ENCODE measurements at places on chromosomes 5 and 9.

GRCh38 chr9:72309364-72310133 lies 55.5 kb downstream of the ZFAND5 start:
- DNase-seq, result no peak

- DNase-seq, result no peak
Observed at GRCh38 chr9:127566351-127567001, 45.6 kb upstream of the STXBP1 start.

- no peak for DNase-seq
Observed at GRCh38 chr9:134252084-134252830, 74.0 kb upstream of the RXRA start.

DNA sequence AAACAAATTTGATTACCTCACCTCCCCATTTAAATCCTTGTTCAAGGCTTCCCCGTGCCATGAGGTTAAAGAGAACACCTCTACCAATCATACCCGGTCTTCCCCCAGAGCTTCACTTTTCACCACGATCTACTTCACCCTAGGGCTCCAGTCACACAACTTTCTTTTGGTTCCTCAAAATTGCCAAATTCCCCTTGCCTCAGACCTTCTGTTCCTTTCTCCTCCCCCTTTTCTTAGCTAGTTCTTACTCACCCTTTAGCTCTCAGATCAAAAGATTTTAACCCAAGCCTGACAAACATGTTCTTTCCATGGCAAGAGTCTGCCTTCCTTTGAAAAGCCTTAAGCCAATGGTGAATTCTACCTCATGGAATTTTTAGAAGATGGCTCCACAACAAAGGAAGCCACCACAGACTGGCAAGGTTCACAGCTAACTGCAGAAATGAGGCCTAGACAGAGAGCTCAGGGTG lies 56.7 kb downstream of the MAPKAP1 start:
- DNase-seq, result peak; percentile 59

GRCh38 chr5:31574772-31575171 lies 42.7 kb downstream of the C5orf22 start:
- no peak for DNase-seq

DNA sequence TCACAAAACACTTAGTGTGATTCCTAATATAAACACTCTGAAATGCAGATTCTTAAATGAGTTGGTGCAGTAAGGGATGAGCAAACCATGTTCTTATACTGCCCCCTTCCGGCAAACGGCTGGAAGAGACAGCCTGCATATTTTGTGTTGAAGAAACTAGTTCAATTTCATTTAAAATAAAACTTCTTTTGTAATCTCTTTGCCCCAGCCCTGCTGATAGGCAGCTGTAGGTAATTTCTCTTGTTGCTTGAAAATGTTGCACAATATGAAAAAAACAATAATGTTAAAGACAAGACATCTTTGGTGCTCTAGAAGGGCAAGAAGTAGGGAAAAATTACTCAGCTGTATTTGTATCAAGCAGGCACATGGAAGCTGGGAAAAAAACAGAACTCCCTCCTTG lies 89.7 kb upstream of the CCNG1 start:
- peak; percentile 70 for DNase-seq

DNA sequence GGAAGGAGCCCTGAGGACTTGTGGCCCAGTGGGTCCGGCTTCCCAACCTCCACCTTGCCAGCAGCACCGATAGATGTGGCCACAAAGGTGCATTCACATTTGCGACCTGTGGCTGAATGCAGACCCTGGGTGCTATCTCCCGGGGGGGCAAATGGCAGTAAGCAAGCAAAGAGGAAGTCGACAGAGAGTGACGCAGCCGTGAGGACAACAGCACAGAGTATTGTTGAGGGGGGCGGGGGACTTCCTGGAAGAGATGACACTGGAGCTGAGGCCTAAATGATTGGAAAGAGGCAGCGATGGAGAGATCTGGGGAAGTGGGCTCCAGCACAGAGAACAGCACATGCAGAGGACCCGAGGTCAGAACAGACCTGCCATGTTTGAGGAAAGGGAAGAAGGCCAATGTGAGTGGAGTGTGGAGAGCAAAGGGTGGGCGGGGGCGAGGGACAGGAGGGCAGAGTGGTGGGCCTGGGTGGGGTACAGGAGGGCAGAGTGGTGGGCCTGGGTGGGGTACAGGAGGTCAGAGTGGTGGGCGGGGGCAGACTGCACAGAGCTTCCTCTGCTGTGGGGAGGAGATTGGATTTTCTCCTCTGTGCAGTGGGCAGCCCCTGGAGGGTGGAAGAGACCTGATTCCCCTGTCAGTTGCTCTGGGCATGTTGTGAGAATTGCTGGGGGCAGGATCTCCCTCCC lies 42.6 kb downstream of the ADAMTS2 start:
- DNase-seq, result no peak

DNA sequence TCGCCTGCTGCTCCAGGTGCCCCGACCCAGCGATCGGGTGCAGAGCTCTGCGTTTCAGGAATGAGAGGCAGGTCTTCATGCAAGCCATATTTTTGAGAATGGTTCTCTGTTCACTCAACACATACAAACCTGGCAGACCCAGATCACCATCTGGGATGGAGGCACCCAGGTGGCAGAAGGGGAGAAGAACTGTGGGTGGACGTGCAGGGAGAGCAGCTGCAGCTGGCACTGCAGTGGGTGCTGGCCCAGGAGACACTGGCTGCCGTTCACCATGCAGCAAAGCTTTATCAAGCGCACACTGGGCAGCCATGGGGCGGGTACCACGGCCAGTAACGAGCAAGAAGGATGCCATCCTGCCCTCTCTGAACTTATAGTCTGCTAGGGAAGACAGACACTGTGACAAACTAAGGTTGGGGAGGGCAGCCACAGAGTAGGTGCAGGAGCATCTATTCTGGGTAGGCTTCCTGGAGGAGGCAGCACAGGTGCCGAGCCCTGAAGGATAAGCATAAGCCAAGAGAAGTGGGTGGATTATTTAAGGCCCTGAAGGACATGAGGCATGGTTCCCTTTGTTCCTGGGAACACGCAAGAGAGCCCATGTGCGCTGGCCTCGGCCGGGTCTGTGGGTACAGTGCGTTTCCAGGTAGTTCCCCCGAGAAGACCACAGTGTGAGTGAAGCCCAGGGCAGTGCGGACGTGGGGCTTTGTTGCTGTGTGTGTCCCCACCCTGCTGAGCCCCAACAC lies 46.2 kb upstream of the FCN2 start:
- DNase-seq, result no peak

DNA sequence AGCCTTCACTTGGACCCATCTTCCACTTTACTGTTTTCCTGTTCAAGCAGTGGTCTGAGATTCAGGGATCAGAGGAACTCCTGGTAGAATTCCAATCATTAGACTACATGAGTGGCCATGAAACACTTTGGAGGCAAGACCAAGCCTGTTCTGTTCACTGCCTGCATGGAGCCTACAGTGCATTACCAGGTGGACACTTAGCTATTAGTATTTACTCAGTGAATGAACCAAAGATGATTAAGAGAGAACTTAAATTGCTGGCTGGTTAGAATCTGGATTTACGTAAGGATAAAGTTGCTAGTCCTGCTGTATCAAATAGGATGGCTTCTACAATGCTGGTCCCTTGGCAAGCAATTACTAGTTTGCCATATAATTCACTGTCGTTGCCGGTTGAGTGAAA lies 245.5 kb downstream of the ARRDC3 start:
- no peak for DNase-seq

- no peak for DNase-seq
Observed at GRCh38 chr5:83256091-83256780, 178.9 kb downstream of the XRCC4 start.

GRCh38 chr5:53037141-53037859 lies 48.1 kb downstream of the ITGA2 start:
- DNase-seq, result no peak

GRCh38 chr5:157271740-157272271 lies 5.9 kb downstream of the CYFIP2 start:
- DNase-seq, result peak; percentile 69

GRCh38 chr9:84990416-84990815 lies 320.9 kb downstream of the NTRK2 start:
- no peak for DNase-seq

- no peak for DNase-seq
Observed at GRCh38 chr5:54484219-54484894, 28.9 kb downstream of the HSPB3 start.

DNA sequence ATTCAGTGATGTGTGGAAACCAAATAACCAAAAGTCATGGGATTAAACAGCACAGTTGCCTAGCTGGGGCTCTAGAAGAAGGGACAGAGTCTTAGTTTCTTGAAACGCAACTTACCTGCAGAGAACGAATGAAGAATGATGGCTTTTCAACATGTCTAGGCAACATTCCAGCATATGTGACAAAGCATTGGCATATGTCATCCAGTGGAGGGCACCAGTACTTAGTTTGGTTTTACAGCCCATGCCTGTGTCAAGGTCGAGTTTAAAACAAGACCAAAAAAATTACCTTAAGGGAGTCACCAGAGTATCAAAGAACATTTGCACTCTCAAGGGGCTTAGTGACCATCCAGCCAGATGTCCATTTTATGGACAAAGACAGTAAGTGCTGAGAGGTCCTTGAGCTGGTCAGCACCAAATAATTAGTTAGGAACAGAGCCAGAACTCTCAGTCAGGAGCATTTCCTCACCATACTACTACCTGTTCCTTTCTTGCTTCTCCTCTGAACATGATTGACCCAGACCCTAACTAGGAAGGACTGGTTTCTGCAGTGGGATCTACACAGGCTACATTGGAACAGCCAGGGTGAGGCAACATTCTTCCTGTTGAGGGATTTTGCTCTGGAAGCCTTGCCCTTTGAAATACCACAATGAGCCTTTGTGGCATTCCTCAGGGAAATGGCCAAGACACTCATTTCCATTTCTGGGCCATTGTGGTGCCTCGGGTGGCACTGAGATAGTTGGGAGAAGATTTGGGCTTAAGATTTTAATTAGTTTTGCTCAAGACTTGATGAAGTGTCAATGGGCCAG lies 75.4 kb upstream of the ANKH start:
- DNase-seq, result peak; percentile 34

DNA sequence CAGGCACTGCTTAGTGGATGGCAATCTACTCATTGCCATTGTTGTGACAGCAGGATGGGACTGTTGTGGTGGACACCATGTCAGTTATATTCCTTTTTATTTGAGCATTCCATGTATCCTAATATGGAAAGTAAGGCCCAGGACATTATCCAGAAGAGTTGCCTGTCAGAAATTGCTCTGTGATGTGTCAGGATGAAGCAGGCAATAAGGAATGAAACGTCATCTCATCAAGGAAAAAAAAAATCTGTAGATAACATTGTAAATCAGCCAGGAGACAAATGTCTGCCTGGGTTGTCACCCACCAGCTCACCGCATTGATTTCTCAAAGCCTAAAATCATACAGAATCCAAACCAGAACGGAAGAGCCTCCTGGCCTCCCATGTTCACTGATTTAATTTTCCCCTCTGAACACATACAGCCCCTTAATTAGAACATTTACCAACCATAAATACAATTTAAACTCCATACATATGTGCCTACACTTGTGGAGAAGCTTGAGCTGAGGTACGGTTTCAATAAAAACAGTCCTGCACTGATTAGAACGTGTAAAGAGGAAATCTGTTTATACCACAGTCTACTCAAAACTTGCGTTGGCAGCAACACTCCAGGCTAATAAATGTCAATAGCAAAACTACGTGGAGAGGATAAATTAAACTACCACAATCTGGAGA lies 73.9 kb downstream of the FOXD1 start:
- no peak for DNase-seq

DNA sequence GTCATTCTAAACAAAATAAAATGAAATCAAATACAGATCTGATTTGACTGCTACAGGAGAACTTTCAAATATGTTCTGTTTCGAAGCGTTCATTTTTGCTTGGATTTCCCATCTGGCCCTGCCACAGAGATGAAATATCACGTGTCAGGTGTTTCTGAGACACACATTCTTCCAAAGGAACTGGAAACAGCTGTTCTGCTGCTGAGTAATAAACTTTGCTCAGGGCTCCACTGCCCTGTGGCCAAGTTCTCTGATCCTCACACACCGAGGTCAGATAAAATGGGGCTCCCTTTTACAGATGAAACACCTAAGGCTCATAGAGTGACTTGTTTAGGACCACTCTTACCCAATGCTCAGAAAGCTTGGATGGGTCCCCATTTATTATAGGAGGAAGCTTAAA lies 42.5 kb downstream of the FRMPD1 start:
- DNase-seq, result no peak

DNA sequence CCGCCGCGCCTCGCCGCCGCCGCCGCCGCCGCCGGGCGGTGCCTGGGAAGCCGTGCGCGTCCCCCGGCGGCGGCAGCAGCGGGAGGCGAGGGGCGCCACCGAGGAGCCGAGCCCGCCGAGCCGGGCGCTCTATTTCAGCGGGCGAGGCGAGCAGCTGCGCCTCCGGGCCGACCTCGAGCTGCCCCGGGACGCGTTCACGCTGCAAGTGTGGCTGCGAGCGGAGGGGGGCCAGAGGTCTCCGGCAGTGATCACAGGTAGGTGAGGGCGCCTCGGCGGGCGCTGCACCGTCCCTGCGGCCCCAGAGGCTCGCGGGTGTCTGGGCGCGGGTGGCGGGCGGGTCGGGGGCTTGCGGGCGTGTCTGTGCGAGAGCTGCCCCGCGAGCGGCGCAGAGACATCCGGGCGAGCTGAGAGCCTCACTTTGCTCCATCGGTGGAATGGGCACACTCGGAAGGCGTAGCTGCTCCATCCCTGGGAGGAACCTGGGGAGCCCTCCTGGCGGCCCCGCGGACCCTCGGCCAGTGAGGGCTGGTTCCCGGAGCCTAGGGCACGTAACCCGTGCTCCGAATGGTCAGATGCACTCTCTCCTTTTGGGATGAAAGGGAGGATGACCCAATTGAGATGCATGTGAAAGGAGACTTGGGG lies 864 bp downstream of the PAPPA start:
- DNase-seq, result peak; percentile 29

DNA sequence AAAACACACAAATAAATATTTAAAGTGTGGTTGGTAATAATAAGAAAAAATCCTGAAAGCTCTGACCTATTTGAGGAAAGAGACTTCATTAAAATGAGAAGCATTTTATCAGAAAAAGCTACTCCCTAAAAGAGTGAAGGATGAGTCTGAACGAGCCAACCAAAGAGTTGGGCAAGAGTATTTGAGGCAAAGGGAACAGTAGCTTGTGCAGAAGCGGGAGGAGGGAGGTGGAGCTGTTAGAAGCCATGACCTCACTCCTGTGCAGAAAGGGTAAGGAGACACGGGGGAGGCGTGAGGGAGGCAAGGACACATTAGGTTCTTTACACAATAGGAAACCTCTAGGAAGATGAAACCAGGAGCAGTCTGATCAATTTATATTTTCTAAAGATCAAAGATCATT lies 29.4 kb downstream of the SH3RF2 start:
- DNase-seq, result no peak

- DNase-seq, result no peak
Observed at GRCh38 chr5:37847978-37848425, 8.2 kb upstream of the GDNF start.

GRCh38 chr9:79955300-79955699 lies 383.5 kb downstream of the TLE4 start:
- no peak for DNase-seq

- no peak for DNase-seq
Observed at GRCh38 chr9:135850737-135851136, 56.6 kb downstream of the CAMSAP1 start.

Data from GM13976 (cell line).